Muscle of arm (tissue), 14 donors: ENCODE measurements at places on chromosomes 11 and 22. TPM values are rescaled to one million over a fixed set of nuclear protein-coding genes. Genes with fewer than 3 reads are reported as not detected.

DNA sequence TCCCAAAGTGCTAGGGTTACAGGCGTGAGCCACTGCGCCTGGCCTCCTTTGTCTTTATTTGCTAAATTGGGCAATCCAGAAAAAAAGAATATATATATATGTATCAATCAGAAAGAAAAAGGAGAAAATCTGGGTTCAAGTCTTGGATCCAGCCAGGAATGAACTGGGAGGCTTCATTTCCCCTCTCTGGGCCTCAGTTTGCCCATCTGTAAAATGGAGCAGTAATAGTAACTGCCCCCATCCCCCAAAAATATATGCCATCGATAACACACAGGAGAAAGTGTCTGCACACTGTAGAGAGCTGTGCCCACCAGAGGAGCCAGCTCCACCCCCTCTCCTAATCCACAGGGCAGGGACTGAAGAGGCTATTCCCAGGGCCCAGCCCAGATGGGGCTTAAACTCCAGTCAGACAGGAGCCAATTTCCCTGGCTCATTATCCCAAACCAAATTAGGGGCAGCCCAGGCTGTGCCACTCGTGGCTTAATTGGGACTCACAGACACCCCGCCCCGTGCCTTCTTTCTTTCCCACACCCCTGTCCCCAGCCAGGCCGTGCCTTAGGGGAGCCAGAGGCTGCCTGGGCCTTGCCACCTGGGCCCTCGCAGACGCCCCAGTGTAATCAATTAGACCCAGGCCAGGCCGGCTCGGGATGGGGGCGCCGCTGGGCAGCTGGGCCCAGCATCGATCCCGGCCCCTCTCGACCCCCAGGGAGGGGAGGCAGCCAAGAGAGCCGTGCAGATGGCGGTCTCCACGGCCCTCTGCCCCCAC is 171.5 kb downstream of the MN1 start:
- no peak for DNase-seq

DNA sequence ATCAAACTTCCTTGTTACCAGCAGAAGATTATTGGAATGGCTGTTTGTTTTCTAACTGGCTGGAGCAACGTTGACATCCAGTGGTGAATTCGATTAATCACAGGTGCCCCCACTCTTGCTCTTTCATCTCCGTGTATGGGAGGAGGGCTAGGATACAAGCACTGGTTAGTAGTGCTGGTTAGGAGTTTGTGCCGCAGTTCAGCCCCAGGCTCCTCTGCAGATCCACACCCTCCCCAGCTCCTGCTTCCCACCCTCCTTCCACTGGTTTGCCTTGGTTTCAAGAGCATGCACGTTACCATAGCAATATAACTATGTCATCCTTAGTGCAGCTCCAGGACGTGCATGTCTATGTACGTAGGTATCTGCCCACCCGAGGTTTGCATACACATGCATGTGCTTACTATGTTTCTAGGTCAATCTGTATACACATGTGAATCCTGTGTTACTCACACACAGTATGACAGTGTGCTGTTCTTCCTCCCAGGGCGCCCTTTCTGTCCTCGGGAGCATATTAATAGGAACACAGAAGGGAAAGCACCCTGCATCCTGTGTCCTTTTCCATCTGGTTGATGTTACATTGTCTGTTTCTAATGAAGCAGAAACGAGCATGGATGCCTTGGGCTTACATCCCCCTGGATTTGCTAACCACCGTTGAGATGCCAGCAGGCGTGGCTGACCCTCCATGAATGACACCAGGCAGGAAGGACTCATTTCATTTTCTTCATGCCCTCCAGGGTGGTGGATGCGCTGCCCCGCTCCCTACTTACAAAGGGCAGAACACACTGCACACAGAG is 539.3 kb downstream of the OPCML start:
- no peak for DNase-seq

DNA sequence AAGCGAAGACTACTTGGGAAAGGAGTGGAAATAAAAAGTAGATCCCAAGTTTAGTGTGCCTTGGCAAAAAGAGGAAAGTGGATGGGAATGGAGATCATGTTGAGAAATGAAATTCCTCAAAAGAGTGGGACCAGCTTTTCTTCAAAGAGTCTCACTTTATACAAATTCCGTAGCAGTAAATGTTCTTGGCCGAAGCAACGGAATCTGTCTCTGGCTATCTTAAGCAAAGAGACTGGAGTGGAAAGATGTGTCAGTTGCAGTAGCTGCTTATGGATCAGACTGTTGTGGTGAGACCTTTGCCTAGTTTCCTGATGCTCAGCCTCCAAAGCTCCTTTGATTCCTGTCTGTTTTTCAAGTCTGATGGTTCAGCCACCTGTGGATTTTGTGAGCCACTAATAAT is 73.6 kb downstream of the CSTPP1 start:
- DNase-seq = no peak

- DNase-seq = no peak
Measured at GRCh38 chr11:34044664-34045485, 6.7 kb upstream of the CAPRIN1 start.

DNA sequence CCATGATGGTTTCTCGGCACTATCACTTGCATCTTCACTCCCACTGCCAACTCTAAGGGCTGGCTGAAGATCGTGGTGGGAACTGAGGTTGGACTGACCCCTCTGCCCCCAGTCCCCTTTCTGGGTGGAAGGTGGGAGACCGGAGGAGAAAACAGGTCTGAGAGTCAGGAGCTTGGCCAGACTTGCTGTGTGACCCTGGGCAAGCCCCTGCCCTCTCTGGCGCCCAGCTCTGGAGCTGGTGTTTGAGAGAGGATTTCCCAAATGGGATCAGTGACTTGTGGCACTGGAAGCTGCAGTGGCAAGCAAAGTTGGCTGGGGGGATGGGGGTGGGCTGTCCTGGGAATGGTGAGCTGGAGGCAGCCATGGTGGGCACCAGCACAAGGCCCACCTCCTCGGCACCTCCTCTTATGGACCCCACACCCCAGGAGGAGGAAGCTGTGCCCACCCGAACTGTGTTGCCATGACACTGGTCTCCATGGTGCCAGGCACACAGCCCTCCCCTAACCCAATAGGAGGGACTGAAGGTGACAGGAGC is 6.5 kb upstream of the PDE2A start:
- no peak for DNase-seq

- DNase-seq = no peak
Measured at GRCh38 chr11:134915212-134915611, 503.2 kb upstream of the B3GAT1 start.

DNA sequence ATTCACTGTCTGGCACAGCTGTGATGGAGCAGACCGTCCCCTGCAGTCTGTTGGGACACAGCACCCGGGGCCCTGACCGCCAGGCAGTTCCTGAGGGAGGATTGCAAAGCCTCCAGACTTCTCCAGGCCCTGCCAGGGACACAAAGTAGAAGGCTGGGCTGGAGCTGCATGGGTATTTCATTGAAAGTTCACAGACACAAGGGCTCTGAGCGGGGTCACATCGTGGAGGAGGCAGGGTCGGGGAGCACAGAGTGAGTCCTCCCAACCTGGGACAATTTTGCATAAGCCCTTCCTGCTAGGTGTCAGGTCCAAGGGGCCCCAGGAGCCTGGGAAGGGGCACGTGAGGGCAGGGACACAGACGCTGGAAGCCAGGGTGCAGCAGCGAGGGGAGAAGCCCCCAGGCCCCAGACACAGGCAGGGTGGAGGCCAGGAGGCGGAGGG is 15.7 kb downstream of the IFITM10 start:
- DNase-seq = no peak

- no peak for DNase-seq
Measured at GRCh38 chr11:13885083-13885482, 77.4 kb upstream of the SPON1 start.

- DNase-seq = no peak
Measured at GRCh38 chr11:112156956-112157766, 6.7 kb downstream of the IL18 start.

DNA sequence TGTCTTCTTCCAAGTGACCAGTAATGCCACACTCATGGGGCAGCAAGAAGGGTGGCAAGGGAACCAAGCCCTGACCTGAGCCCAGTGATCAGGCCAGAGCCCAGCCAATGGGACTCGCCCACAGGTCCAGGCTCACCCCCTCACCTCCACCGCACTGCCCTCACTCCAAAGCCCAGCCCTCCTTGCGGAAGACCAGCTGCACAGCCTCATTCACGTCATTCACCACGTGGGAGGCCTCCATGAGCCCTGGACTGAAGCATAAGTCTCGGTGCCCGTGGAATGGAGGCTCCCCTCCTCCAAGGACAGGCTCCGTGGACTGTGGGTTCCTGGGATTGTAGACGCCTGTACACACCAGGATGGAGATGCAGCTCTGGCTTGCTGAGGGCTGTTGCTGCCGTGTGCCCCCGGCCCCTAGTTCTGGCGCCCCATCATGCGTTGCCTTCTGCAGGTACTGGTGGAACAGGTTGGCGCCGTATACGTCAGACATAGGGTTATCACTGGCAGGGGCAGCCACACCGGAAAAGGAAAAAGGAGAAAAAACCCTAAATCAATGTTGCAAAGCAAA is 16.8 kb upstream of the TMEM121B start:
- no peak for DNase-seq

GRCh38 chr11:12715941-12716340 is 41.7 kb downstream of the TEAD1 start:
- no peak for DNase-seq

Gene APOL3
- polyA plus RNA-seq = 10.2 TPM

Gene MS4A6E
- polyA plus RNA-seq = not detected
